Activated T-cell treated with anti-CD3 and anti-CD28 coated beads, Interleukin-2, amount 50 U/mL, for 24 hours (primary cell): ENCODE measurements at places on chromosomes 12 and 14.

DNA sequence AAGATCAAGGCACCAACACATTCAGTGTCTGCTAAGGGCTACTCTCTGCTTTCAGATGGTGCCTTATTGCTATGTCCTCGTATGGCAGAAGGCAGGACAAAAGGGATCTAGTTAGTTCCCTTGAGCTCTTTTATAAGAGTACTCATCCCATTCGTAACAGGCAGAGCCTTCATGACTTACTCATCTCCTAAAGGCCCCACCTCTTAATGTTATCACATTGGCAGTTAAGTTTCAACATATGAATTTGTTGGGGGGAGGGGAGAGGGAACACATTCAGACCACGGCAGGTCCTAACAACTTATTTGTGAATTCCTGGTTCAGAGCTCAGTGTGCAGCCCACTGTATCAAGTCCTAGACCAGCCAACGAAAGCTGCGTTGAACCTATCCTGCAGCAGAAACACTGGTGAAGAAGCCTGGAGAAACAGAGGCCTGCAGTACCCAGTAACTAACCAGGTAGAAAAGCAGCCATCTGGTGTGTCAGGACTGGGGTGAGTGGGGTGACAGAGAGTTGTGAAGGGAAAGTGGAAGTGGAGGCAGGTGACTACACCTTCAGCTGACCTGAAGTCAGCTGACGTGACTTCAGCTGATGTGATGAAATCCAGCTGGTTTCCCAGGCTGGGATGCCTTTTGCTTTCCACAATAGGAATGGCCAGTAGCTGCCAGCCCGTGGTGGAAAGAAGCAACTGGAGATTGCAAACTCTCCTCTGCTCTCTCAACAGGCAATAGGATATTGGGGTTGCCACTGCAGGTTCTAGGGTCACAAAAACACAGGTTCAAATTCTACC is 101.6 kb upstream of the PLXNC1 start:
- DNase-seq = no peak

DNA sequence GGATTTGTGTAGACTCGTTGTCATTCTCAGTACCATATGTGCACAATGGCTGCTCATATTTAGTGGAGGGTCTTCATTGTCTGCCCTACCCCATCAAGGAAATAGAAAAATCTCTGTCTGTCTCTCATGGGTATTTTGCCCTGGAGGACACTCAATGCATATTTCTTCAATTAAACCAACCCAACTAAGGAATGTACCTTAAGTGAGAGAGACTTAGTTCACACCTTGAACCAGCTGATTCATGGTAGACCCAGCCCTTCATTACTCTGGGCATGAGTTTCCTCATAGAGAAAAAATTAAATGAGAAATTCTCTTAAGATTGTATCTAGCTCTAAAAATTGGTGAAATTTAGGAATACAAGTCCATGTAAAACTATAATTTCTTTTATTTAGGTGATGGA is 107.1 kb upstream of the PLEKHG7 start:
- no peak for DNase-seq

DNA sequence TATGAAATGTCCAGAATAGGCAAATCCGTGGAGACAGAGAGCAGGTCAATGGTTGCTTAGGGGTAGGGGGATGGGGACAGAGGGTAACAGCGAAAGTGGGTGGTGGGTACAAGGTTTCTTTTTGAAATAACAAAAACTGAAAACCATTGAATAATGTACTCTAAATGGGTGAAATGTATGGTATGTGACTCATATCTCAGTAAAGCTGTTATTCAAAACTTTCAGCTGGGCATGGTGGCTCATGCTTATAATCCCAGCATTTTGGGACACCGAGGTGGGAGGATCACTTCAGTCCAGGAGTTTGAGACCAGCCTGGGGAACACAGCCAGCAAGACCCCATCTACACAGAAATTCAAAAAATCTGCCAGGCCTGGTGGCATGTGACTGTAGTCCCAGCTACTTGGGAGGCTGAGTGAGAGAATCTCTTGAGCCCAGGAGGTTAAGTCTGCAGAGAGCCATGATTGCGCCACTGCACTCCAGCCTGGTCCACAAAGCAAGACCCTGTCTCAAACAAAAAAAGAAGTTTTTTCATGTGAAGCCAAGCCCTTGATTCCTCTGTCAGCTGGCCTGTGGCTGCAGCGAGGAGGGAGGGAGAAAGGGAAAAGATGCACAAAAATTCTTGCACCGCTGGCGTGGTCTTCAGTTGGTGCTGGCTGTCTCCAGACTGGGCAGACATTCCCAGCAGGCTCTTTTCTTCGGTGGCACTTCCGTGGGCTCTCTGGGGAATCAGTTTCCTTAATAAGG is 248.2 kb downstream of the SLC41A2 start:
- DNase-seq = no peak

DNA sequence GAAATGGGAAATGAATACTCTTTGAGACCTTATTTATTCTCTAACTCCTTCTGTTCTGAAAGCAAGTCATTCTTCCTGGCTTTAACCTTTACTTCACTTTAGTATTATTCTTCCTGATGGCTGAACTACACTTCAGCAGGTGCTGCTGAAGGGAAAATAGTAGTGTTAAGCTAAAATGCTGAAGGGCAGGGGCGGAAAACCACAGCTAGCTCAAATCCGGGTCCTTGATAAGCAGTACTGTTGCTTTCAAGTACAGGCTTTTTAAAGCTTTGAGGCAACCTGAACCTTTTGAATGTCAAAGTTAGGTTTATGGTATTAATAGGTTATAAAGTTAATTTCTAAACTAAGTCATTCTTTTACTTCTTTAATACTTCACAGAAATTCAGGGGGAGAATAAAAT is 10.7 kb downstream of the CCDC196 start:
- no peak for DNase-seq

DNA sequence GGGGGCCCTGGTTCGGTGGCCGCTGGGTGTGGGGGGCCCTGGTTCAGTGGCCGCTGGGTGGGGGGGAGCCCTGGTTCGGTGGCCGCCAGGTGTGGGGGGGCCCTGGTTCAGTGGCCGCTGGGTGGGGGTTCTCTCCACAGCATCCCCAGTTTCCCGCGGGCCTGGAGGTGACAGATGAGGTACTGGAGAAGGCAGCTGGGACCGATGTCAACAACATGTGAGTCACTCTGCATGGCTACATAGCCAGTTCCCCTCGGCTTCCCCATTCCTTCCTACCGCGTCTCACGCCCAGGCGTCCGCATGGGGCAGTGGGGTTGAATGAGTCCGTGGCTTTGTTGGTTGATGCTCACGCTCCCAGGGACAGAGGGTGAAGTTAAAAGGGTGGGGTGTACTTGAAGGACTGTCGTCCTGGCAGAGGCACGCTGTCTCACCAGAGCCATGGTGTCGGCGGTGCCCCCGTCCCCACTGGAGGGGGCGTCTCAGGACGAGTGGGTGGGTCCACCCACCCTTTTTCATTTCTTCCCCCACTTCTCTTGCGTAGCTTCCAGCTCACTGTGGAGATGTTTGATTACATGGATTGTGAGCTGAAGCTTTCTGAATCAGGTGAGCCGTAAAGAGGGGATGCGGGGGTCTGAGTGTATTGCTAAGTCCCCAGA is 15.6 kb downstream of the HIP1R start:
- no peak for DNase-seq

- DNase-seq = no peak
These were observed 24.8 kb upstream of the PLEKHG6 start for GRCh38 chr12:6285532-6286306.

DNA sequence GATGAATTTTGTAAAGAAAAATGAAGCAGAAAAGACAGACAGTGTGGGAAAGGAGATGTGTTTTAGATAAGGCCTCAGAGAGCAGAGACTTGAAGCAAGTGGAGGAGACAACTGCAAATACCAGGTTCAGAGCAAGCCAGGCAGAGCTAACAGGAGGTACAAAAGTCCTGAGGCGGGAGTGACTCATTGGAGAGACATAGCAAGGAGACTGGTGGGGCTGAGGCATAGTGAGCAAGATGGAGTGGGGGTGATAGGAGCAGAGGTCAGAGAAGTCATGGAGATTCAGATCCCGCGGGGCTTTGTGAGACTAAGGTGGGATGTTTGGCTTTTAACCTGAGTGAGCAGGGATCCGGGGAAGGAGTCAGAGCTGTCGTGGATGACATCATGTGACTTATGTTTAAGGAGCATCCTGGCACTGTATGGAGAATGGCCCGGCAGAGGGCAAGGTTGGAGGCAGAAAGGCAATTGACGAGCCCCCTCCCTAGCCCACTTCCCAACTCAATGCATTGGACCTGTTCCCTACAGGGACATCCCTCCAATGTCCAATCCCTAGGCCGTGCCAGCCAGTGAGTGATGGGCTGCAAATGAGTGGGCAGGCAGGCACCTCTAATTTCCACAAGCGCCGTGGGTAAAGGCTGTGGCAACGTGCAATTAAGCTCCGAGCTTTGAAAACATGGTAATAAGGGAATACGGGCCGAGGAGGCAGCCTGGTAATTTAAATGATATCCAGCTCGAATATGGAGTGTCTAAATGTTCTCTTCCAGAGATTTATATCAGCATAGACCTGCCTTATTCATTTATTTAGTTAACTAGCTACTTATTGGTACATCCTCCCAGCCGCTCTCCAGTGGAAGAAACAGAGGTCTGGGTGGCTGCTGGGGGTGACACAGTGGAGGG is 206.8 kb upstream of the LHX5 start:
- DNase-seq = no peak

DNA sequence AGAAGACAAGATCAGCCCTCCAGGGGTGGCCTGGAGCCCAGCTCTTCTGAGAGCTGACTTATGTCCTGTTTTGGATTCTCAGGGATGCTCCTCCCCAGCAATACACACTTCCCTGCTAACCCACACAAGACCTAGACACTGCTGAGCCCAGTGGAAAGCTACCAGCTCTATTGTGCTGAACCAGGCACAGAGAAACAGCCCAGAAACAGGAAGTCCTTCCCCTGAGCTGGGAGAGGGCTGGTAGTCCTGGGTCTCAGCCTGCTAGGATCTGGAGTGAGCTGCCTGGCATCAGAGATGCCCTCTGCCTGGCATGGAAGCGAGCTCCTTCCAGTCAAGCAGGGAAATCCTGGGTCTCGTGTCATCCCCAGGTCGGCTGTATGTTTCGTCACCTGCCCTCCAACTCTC is 1.2 kb upstream of the LAG3 start:
- no peak for DNase-seq

GRCh38 chr12:4610481-4610880 is 38.4 kb downstream of the AKAP3 start:
- DNase-seq = no peak

DNA sequence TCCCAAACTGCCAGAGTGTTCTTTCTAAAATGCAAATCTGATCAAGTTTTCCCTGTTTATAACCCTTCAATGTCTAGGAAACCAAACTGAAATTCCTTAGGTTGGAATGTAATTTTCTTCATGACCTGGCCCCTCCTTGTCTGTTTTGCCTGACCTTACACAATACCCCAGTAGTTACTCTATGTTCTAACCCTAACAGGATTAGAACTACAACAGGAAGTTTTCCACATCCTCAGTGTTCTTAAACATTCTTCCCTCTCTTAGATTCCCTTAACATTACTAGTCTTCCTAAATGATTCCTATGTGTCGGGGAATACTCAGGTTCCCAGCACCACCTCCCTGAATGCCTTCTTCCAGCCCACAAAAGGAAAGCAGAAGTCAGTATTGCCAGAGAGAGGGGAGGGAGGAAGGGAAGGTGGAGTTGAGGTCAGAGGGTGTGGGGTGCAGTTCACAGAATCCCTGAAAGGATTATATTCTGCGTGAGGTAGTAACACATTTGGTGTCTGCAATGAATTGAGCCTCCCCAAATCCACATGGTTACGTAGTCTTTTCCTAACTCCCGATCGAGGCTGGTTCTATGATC is 72.6 kb downstream of the BBS10 start:
- no peak for DNase-seq

- no peak for DNase-seq
These were observed 289.5 kb upstream of the FAR2 start for GRCh38 chr12:28859551-28859950.

- no peak for DNase-seq
These were observed 1.9 kb upstream of the SCFD1 start for GRCh38 chr14:30620178-30620577.

- DNase-seq = no peak
These were observed 8.3 kb downstream of the CDK2AP1 start for GRCh38 chr12:123263196-123263817.
